RWPE2 (cell line): ENCODE measurements at places on chromosomes 7 and 10.

DNA sequence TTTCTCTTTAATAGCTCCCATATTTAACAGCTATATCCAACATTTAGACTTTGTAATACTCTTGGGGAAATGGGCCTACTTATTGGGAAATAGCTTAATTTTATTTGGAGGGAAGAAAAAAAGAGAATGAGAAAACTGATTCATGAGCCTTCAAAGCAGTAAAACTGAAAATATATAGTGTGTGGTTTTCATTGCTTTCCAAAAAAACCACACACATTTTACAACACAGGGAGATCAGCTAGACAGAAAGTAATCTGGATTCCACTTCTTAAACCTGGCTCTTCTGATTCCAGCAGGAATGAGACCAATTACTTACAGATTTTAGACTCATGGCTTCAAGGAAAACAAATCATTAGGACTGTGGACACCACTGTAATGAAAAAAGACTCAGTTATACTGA lies 48.7 kb downstream of the CH25H start:
- DNase-seq, result no peak

- DNase-seq, result no peak
Measured at GRCh38 chr7:68971634-68972340, 626.5 kb upstream of the AUTS2 start.

DNA sequence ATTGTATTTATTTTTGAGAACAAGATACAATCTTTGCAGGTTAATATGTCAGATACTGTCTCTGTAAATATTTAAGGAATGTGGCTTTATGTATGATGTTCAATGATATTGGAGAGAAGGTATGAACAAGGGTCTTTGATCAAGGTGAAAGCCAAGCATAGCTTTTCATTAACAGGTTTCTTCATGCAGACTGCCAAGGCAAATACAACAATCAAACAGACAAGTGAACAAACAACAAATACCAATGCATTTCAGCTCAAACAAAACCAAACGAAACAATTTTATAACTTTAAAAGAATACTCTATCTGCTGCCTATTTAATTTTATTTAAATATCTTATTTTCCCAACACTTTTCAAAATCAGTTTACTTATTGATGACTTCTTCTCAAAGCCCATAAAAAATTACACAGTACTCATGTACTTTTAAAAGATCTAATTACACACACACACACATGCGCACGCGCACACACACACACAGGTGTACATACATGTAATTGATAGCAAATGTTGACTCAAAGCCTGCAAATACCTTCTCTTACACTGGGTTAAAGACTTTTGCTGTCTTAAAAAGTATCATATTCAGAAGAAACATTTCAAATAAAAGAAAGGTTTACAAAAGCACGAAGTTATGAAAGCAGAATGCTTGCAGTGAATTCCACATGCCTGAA lies 201.1 kb upstream of the CCDC6 start:
- no peak for DNase-seq

DNA sequence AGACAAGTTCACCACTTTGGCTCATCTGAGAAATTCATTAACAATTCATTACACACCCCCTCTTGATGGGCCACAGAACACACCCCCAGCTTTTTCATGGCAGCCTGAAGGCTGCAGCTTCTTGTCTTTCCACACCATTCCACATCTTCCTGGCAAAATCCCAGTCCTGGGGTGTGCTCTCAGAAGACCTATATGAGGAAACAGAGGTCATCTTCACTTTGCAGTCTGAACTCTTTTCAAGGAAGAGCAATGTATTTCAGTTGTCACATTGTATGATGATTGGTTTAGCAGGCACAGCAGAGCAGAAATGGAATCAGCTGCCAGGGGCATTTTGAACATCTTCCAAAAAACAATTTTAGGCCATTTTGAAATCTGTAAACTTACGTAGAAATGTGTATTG lies 7.8 kb upstream of the LRRC27 start:
- no peak for DNase-seq

GRCh38 chr10:129660569-129660968 lies 193.5 kb downstream of the MGMT start:
- DNase-seq, result no peak

- DNase-seq, result no peak
Measured at GRCh38 chr10:17951868-17952371, at the start of gene SLC39A12. Gene SLC39A12, plus strand, starts transcription at chr10:17951918. Its CDS starts 1,359 bp downstream, at chr10:17953277.

GRCh38 chr10:19826712-19827111 lies 10.5 kb downstream of the PLXDC2 start:
- no peak for DNase-seq

DNA sequence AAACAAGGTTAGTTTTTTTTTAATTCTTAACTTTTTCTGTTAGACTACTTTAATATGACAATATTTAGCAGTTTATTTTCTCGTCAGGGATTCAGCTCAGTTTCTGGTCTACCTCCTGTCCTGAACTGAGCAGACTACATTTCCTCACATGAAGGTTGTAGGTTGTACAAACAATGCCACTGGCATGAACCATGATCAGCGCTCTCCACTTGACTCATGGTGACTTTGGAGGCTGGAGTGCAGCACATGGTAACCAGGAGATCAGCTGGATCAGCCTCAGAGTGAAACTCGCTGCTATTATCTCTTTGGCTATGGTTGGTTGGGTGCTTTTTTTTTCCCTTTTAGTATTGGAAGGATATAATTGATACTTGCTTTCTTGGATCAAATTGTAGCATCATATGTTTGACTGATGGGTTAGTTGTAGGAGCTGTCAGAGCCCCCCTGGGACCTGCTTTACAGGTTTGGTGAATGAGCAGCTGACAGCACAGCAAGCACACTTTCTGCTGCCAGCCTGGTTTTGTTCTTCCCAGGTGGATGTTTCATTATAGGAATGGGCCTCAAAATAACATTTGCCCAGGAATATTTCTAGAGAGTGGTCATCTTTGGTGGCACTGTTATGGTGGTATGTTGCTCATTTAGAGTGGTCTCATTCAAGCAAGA lies 556.4 kb downstream of the AUTS2 start:
- no peak for DNase-seq

GRCh38 chr7:88933285-88933684 lies 137.7 kb upstream of the TEX47 start:
- no peak for DNase-seq

DNA sequence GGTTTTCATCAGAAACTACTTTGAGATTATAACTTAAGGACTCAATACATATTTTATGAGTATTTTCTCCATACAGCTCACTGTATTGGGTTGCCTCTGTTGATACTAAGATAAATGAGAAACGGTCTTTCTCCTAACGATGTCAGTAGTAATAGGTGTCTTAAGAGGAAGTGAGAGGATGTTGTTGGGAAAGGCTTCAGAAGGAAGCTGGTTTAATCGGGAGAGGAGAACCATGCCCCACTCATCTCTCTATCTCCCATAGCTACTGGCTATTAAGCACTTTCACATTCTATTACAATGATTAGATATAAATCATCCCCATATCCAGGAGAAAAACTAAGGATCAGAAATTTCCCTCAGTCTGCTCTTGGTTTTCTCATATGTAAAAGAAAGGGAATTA lies 2.0 kb downstream of the CLEC5A start:
- DNase-seq, result no peak

- DNase-seq, result no peak
Measured at GRCh38 chr7:28621369-28621841, 209.1 kb downstream of the CREB5 start.

GRCh38 chr7:95931460-95932232 lies 159.3 kb downstream of the DYNC1I1 start:
- DNase-seq, result no peak

DNA sequence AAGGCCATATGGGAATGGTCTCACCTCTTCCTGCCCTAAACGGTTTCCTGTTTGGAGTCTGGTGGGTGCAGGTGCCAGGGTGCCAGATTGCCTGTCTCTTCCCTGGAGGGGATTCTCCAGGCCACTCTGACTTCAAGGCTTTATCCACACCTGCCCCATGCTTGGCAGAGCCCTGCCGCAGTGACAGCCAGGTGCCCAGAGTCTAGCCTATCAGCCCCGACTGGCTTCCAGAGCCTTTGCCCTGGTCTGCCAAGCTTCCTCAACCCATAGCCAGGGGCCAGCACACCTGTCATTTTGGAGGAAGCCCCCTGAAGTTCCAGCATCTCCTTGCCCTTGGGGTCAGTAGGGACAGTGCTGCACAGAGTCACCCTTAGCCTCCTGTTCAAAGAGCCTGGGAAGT lies 21.6 kb downstream of the TBATA start:
- peak; percentile 22 for DNase-seq

GRCh38 chr7:98357751-98358161 lies 43.1 kb downstream of the BAIAP2L1 start:
- DNase-seq, result no peak

DNA sequence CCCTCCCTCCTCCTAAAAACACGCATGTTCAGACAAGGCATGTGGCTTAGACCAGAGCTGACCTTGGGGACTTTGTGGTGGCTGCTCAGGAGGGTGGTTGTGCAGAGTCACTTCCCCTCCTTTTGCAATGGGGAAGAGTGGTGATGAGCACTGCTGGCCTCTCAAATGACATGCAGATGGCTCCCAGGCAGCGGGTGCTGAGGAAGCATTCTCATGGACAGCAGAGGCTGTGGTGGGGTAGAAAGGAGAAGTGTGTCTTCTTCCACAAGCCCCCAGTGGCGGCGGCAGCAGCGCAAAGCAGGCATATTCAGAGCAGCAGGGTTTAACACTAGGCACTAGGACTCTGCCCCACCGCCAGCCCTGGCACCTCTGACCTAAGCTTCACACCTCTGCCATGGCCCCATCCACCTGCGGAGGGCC lies 105.9 kb upstream of the ANLN start:
- peak; percentile 59 for DNase-seq

DNA sequence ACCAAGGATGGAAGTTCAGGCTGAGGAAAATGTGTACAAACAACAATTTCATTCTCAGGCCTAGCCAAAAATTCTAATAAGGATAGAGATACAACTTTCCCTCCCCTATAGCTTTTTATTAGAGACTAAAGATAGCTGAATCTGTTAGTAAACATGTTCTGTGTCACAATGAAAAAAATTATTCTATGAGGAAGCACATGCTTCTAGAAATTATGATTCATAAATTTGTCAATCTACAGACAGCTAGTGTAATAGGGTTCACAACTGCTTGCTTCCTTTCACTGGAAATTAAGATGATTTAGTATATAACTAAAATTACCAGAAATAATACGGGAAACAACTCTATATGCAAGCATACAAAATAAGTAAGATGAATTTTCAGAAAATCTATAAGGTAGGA lies 56.6 kb downstream of the CCDC3 start:
- no peak for DNase-seq

DNA sequence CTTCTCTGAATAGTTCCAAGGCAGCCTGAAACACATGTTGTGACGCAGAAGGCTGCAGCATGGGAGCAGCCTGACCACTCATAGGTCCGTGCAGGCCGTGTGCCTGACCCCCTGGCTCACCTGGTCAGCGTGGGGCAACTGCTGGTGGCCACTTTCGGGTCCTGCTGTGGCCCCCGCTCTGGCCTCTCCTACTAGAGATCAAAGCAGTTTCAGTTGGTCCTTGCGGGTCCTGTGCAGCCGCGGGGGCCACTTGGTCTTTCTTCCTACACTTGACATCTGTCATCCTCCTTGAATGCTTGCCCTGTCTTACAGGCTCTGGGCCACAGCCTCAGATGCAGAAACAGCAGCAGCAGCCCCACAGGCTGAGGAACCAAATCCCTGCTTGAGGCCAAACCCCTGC lies 320.8 kb upstream of the ZNF32 start:
- no peak for DNase-seq

- DNase-seq, result no peak
Measured at GRCh38 chr7:154743206-154743605, 259.7 kb downstream of the PAXIP1 start.

GRCh38 chr10:30977385-30977784 lies 54.3 kb downstream of the ZNF438 start:
- no peak for DNase-seq

DNA sequence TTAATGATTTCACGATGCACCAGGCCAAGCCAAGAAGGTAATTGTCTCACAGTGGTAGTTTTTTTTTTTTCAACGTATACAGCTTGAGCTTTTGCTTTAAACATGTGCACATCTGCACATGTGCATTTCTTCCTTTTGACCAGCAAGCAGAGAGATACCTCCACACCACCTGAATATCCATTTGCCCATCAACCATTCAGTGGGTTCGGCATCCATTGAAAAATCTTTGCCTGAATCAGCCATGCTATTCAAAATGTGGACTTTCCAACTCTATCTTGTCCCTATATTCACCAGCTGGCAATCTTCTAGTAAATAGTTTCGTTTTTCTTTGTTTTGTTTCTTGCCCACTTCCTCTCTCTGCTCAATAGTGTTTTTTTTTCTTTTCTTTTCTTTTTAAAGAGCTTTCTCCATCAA lies 7.7 kb upstream of the TRA2A start:
- no peak for DNase-seq

GRCh38 chr10:96395931-96396877 lies 37.4 kb upstream of the OPALIN start:
- DNase-seq, result no peak

DNA sequence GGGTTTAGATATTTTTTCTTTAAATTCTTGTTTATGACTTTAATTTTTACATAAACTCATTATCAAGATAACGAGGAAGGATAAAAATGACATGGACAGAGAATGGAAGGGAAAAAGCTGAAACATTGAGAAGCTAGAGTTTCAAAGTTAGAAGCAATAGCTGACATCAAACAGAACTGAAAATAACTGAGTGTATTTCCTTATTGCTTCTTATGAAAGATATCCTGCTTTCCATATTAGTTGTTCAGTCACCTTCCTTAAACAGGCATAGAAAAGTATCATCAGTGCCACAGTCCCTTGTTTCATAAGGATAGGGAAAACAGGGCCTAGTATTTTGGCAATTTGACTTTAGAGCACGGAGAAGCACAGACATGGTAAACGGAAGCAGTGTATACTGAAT lies 460.5 kb upstream of the GHITM start:
- no peak for DNase-seq

GRCh38 chr7:6442114-6442513 lies 5.6 kb downstream of the DAGLB start:
- DNase-seq, result no peak
